ENCODE measurements at places on chromosomes 16 and 17.

DNA sequence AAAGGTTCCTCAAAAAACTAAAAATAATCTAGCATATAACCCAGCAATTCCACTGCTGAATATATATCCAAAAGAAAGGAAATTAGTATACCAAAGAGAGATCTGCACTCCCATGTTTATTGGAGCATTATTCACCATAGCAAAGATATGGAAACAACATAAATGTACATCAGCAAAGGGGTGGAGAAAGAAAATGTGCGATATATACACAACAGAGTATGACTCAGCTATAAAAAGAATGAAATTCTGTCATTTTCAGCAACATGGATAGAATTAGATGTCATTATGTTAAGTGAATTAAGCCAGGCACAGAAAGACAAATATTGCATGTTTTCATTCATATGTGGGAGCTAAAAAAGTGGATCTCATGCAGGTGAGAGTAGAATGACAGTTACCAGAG, 279.6 kb upstream of the AXIN2 start:
- no peak for DNase-seq

DNA sequence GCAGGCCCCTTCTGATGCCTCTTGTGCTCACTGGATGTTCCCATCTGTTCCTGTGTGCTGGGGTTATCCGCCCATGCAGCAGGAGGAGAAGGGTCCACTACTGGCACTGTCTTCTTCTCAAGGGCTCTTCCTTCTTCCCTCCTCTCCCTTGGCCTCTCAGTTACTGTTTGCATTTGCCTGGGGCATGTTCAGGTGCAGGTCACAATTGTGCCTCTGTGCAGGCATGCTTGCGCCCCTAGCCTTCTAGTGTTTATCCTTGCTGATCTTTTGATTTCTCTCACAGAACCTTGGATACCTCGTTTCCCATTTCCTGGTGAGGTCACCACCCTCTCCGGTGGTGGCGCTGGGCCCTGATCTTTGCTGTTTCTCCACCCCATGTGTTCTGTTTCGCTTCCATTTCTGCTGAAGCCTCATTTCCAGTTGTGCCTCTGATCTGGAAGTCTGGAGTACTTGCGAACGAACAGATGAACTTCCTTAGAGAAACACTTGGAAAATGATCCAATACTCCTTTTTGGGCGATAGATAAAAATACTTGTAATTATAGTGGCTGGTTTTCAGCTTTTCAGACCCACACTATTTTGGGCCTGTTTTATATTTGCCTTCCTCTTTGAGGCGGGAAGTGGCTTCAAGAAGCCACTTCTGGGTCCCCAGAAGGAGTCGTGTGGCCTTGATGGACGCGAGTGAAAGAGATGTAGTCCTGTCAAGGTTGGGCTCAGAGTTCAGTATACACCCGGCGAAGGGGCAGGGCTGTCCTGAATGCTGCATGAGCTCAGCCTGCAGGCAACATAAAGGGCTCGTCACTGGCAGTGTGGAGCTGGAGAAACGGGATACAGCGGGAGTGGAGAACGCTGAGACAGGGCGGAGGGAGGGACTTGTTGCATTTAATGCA, 312.9 kb downstream of the SNX29 start:
- no peak for DNase-seq

DNA sequence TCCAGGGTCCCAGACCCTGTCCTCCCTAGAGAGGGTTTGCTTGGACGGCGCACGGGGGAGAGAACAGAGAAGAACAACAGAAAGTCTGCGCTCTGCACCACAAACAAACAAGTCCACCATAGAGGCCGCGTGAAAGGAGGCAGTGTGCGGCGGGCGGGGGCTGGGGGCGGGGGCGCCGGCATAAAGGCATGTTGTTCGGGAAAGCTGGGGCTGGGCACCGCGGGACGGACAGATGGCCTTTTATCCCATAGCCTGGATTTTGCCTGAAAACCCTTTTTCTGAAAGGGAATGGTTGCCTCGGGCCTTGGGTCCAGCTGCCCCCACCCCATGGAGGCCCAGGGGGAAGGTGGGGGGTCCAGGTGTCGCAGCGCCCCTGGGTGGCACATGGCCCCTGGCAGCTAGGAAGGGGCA, 26.0 kb downstream of the FA2H start:
- DNase-seq, result no peak

DNA sequence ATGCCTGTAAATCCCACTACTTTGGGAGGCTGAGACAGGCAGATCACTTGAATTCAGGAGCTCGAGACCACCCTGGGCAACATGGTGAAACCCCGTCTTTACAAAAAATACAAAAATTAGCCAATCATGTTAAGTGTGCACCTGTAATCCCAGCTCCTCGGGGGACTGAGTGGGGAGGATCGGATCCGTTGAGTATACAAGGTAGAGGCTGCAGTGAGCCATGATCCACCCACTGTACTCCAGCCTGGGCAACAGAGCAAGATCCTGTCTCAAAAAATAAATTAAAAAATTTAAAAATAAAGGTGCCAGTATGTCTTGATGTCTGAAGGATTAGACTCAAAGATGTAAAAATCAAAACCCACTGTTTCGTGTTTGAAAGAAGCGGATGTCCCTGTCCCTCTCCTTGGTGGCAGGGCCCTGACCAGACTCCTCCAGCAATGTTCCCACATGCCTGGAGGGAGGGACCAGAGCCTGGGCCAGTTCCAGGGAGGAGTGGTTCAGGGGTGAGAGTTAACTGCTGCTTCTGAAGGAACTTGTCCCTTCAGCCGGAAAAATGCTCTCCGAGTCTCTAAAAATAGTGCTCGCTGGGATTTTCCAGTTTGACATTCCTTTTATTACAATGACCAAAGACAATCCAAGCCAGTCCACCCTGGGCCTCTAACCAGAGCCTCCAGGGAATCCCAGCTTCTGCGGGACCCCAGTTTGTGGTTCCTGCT, 9.4 kb upstream of the CMTM4 start:
- no peak for DNase-seq

DNA sequence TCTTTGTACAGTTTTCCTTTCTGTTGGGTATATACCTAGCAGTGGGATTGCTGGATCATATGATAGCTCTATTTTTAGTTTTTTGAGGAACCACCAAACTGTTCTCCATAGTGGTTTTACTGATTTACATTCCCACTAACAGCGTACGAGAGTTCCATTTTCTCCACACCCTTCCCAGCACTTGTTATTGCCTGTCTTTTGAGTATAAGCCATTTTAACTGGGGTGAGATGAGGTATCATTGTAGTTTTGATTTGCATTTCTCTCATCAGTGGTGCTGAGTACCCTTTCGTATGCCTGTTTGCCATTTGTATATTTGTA, 887 bp upstream of the EVI2B start:
- DNase-seq, result no peak

DNA sequence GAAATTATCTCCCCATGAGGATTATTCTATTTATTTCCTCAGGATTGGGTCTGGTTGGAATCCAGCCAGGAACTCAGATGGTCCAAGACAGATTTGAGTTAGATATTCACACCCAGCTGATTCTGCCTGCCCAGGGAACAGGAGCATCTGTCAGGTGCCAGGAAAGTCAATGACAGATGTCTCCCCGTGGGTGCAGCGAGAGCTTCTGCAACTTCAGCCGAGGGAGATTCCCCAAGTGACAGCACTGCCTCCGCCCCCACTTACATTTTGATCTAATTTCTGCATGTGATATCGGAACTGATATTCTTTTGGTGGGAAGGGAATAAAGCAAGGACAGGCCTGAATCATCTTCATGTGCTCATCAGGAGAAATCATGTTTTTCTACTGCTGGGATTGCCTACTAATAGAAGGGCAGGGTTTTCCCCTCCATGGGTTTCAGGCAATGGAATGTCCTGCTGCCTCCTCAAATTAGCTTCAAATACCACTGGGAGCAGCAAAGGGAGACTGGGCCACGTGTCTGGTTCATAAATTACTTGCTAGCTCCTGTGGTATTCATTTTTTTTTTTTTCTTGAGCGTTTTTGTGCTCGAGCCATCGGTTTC, 15.7 kb upstream of the DHX8 start:
- no peak for DNase-seq

GRCh38 chr17:35913609-35914008, 17.0 kb downstream of the RDM1 start:
- no peak for DNase-seq

DNA sequence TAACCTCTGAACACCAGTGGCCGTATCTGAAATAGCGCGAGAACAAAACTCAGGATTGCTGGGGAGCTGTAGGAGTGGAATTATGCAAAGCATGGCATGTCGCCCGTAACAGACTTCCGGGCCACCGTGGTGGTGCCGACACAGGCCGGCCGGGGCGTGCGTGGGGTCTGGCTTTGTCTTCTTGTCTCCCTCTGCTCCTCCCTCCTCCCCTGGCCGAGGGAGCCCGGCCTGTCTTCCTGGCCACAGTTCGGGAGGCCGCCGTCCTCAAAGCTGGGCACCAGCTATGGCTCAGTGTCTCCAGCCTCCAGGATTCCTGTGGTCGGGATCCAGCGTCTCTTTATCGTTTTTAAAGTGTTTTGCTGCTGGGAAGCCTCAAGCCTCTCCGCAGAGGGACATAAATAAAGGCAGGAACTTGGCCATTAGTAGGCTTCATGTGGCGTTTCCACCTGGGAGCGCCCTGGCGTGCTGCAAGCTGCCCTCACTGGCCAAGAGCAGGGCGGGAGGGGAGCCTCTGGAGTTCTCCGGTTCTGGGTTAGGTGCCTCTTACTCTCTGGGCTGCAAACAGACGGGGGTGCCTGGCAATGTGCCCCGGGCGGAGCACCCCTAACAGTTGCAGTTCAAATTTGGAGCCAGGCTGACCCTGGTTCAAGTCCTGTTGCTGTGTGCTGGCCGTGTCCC, 22.0 kb upstream of the NPTX1 start:
- DNase-seq, result no peak

- no peak for DNase-seq
These were observed 11.4 kb downstream of the PDK2 start for GRCh38 chr17:50106393-50107131.

GRCh38 chr17:76667786-76668453, 24.4 kb upstream of the ST6GALNAC1 start:
- DNase-seq, result no peak

DNA sequence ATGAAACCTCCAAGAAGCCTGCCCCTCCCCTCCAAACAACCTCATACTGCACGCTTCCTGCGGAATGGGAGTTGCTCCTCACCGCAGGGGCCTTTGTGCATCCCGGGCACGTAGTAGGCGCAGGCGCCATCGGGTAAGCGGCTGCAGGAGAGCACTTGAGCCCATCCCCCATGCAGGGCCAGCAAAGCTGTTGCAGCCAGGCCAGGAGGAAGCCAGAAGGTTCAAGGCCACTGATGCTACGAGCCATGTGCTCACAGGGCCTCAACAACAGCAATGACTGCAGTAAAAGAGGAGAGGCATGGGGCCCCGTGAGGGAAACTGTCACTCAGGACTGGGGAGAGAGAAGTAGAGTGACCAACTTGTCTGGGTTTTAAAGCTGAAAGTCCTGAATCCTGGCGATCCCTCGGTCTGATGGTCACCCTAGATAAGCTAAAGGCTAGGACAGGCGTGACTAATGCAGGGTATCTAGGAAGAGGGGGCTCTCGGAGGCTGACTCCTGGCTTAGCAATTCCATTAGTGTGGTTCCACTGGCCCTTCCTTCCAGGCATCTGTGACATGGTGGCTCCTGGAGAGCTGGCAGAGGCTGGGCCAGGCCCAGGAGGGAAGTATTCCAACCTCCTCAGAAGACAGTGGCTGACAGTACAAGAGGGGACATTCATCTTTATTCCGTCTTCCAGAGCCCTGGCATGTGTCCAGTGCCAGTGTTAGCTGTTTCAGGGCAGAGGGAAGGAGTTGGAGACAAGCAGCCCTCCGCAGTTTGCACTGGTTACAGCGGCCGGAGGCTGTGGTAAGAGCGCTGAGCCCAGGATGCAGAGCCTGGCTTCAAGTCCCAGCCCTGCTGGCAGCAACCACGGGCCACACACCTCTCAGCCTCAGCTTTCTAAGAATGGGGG, 20.8 kb downstream of the GOSR2 start:
- DNase-seq, result no peak

DNA sequence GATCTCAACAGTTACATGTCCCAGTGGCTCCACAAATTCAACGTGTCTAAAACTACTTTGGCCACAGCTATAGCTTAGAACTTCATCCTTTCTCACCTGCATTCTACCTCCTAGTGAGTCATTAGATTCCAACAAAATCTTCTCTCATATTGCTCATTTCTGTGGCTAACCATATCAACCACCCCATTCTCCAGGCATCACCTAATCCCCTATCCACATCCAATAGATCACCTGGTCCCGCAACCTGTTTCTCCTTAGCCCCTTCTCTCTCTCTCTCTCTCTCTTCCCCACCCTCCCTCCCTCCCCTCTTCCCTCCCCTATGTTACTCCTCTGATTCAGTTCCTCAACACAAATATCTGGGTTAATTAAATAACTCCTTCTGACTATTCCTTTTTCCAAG, 64.6 kb downstream of the ANKFN1 start:
- no peak for DNase-seq

DNA sequence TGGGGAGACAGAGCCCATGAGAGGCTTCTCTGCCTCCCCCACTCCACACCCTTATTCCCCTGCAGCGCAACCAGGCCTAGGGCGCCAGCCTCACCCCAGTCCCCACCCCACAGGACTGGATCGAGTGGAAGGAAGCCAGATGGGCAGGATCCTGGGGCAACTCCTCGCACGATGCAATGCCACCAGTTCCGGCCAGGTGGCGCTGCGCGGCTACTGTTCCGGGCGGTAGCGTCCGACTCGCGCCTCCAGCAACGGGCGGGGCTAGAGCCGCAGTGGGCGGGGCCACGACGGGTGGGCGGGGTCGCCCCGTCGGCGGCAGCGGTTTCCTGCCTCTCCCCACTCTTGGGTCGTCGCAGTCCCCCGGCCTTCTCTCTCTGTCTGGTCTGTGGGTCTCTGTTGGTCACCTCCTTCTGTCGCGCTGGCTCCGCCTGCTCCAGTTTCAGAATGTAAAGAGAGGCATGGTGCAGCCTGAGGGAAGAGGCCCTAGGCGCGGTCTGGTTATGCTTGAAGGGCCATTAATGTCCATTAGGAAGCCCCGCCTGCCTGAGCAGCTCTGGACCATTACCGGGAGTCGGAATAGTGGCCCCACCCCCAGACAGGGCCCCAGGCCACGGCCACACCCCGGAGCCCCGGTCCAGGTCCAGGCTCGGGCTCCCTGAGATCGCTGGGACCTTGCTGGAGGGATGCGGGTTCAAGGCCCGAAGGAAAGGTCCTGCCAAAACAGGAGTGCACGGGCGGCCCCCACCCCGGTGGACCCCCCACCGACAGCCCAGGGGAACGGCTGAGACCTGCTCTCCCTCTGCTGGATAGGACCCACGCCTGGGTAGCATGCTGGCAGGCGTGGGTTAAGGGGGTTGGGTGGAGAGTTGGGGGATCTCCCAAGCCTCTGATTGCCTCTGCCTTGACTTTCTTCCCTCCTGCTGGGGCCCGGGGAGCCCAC, 3.3 kb upstream of the NHERF2 start:
- DNase-seq, result peak; percentile 98

- DNase-seq, result no peak
These were observed 394 bp upstream of the PRM3 start for GRCh38 chr16:11273721-11274324.

- DNase-seq, result no peak
These were observed 185.0 kb downstream of the TANC2 start for GRCh38 chr17:63150994-63151464.

DNA sequence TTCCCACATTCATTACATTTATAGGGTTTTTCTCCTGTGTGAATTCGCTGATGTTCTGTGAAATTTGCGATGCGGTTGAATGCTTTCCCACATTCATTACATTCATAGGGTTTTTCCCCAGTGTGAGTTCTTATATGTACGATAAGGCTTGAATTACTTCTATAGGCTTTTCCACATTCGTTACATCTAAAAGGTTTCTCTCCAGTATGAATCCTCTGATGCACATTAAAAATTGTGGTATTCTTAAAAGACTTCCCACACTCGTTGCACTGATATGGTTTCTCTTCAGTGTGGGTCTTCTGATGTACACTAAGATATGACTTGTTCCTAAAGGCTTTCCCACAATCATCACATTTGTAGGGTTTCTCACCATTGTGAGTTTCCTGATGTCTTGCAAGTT, 30.4 kb downstream of the ZNF624 start:
- DNase-seq, result no peak

GRCh38 chr16:65876624-65877023, 489.9 kb upstream of the CDH5 start:
- no peak for DNase-seq

All from activated T-cell treated with anti-CD3 and anti-CD28 coated beads for 4 hours (primary cell).